ENCODE measurements at places on chromosomes 2 and 18.

GRCh38 chr18:394262-394986 is 106.1 kb downstream of the COLEC12 start:
- no peak for DNase-seq

- DNase-seq = no peak
Observed at GRCh38 chr2:54772531-54772930, 49.1 kb downstream of the EML6 start.

- no peak for DNase-seq
Observed at GRCh38 chr2:30273574-30273929, 42.2 kb downstream of the LBH start.

- no peak for DNase-seq
Observed at GRCh38 chr18:52670896-52671295, 330.9 kb downstream of the DCC start.

GRCh38 chr2:186718122-186718521 is 24.3 kb downstream of the FAM171B start:
- no peak for DNase-seq

GRCh38 chr2:158321264-158321663 is 135.3 kb downstream of the CCDC148 start:
- no peak for DNase-seq

- no peak for DNase-seq
Observed at GRCh38 chr2:168470320-168471162, 14.5 kb downstream of the CERS6 start.

DNA sequence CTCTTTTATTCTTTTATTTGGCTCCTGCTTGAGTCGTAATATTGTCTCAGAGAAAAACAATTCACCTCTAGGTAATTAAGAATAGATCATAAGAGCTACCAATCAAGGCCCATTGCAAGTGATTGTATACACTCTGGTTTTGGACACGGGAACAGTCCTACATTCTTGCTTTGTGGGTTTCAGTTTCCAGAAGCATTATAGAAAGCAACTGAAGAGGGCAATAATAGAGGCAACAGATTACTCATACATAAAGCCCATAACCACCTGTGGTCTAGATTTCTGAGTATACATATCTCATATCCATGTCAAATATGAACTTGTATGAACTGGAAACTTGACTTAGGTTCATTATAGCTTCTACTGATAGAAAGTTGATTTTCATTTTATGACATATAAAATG is 65.4 kb downstream of the DIS3L2 start:
- DNase-seq = no peak

DNA sequence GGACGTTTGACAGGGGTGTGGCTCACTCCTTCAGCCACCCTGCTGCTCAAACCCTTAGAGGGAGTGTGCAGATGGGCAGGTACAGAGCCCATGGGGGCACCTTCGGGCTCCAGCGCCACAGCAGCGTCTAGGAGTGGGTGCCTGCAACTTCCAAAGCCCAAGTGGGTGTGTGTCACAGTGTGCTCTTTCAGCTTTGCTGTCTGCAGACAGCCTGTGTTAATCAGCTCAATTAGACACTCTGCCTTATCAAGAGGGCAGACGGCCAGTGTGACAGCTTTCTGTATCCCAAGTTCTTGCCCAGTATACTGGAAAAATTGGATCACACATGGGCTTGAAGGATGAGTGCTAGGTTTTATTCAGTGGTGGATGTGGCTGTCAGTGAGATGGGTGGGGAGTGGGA is 96.7 kb downstream of the AP1S3 start:
- no peak for DNase-seq

GRCh38 chr2:45909677-45910191 is 258.3 kb downstream of the PRKCE start:
- DNase-seq = no peak

GRCh38 chr2:185823773-185824172 is 85.2 kb downstream of the FSIP2 start:
- no peak for DNase-seq

GRCh38 chr18:63975628-63976027 is 5.7 kb downstream of the SERPINB8 start:
- DNase-seq = no peak

GRCh38 chr2:3105814-3106569 is 271.6 kb downstream of the EIPR1 start:
- no peak for DNase-seq

- no peak for DNase-seq
Observed at GRCh38 chr2:27833931-27834330, 56.3 kb downstream of the RBKS start.

GRCh38 chr2:239716536-239717318 is 308.4 kb downstream of the NDUFA10 start:
- DNase-seq = no peak

DNA sequence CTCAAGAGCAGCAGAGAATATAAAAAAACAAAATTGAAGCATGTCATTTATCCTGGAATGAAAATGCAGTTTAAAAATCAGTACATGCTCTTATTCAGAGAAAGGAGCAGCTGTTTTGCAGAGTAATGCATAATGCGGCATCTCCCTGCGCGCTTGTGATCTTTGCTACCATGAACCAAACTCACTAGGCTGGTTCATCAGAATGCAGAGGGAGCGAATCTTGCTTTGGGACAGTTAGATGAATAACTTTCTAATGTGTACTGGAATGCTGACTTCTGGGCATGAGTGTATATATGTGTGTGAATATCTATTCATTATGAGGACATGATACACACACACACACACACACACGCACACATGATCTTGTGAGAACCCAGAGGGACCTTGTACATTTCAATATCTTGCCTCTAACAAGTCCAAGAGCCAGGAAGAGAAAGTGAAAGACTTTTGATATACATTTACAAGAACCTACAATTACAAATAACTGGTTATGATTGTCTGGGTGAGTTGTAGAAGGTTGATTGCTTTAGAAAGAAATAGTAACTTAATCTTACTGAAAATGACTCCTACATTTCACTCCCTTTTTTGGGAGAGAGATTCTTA is 54.1 kb upstream of the THOC1 start:
- DNase-seq = no peak

DNA sequence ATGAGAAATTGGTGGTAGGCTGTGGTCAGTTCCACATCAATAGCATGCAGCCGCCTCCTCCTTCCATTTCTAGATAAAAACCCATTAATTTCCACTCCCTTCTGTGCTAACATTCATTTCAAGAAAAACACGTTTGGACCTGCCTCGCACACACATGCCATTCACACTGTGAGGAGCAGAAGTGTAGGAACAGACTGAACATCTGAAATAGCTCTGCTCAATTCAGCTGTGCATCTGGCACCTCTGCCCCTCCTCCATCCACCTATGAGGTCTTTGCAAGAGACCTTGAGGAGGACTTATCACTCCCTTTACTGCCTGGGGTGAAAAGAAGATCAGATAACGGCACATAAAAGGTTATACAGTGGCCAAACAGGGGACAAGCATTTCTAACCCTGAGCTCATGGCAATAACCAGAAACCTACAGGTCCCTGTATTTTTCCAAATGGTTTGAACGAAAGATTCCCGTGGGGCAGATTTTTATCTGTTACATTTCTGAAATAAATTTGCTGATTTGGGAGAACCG is 30.8 kb upstream of the LRP2 start:
- DNase-seq = no peak

- no peak for DNase-seq
Observed at GRCh38 chr2:68742626-68743415, 8.2 kb downstream of the ARHGAP25 start.

DNA sequence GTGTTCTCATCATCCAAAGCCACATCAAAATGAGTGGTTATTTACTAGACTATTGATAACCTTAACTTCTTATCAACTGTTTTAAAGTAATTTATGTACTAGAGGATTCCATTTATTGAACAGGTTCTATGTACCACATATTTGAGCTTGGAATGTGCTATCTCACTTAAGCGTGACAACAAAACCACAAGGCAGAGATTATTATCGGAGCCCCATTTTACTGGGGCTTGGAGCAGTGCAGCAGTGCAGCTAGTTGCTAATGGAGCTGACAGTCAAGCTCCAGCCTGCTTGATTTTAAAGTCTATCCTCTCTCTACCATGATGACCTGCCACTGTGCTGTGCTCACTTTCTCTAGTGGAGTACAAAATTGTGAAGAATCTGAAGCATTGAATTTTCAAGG is 24.6 kb downstream of the GCG start:
- DNase-seq = no peak

Data from CD4-positive, alpha-beta T cell (primary cell).